ENCODE measurements at places on chromosomes 5 and 9.
A peak's percentile ranks its signal among the peaks of the same experiment; 100 is the strongest.

- peak overlapping the region; percentile 76 for H3K27ac ChIP-seq
- H3K4me3 ChIP-seq: no peak overlapping the region
- no peaks in the 10 kb centered on the region for H3K36me3 ChIP-seq
- H3K4me1 ChIP-seq: peaks cover 11% of the 10 kb centered on the region
- DNase-seq: no peak
- H3K27me3 ChIP-seq: no peaks in the 10 kb centered on the region
Measured at GRCh38 chr5:150789943-150790611, 11.5 kb downstream of the SMIM3 start.

GRCh38 chr5:165874851-165875250, 2369.4 kb downstream of the MAT2B start:
- no peaks in the 10 kb centered on the region for H3K27me3 ChIP-seq
- no peak for DNase-seq
- H3K27ac ChIP-seq: no peak overlapping the region
- H3K4me1 ChIP-seq: no peaks in the 10 kb centered on the region
- no peaks in the 10 kb centered on the region for H3K36me3 ChIP-seq
- H3K4me3 ChIP-seq: no peak overlapping the region

- DNase-seq: no peak
- no peak overlapping the region for H3K4me3 ChIP-seq
- H3K27ac ChIP-seq: no peak overlapping the region
- no peaks in the 10 kb centered on the region for H3K27me3 ChIP-seq
- H3K36me3 ChIP-seq: no peaks in the 10 kb centered on the region
- H3K4me1 ChIP-seq: no peaks in the 10 kb centered on the region
Measured at GRCh38 chr9:128022886-128023285, 42.1 kb upstream of the EEIG1 start.

GRCh38 chr5:38446029-38446522, 110.4 kb downstream of the LIFR start:
- H3K4me3 ChIP-seq: peak overlapping the region; percentile 84
- H3K27ac ChIP-seq: peak overlapping the region; percentile 59
- H3K4me1 ChIP-seq: no peaks in the 10 kb centered on the region
- H3K27me3 ChIP-seq: no peaks in the 10 kb centered on the region
- no peak for DNase-seq

- H3K36me3 ChIP-seq: no peaks in the 10 kb centered on the region
- peak; percentile 78 for DNase-seq
- H3K4me1 ChIP-seq: no peaks in the 10 kb centered on the region
Measured at GRCh38 chr9:132235894-132236661, 74.2 kb downstream of the NTNG2 start.

GRCh38 chr5:107500347-107500746, 170.4 kb downstream of the EFNA5 start:
- H3K27ac ChIP-seq: no peak overlapping the region
- H3K4me3 ChIP-seq: no peak overlapping the region
- no peaks in the 10 kb centered on the region for H3K36me3 ChIP-seq
- no peak for DNase-seq

DNA sequence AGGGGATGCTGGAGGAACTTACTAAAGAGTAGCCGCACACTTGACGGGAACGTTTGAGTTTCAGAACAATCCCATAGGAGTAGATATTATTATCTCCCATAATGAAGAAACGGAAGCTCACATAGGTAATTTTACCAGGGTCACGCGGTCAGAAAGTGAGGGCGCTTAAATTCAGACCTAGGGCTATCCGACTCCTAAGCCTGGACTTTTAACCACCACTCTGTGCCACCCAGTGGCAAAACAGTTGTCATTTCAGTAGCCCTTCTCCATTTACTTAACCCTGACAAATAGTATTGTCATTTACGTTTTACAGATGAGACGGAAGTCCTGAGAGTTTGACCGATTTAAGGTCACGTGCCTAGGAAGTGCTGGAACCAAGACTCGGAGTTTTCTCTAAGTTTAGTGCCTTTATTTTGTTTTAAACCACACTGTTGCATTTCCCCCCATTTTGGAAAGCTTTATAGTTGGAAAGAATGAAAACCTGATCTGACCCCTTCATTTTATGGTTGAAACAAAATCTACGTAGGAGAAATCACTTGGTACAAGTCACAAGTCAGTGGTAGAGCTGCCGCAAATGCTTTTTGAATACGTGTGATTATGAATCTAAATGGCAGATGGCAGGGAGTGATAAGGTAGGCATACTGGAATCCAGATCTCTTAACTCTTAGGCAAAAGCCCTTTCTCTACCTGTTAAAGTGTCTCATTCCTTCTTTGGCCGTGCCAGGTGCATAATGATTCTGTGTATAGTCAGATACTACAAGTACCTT, 650 bp downstream of the MRRF start:
- H3K4me3 ChIP-seq: peak overlapping the region; percentile 80
- H3K27me3 ChIP-seq: no peaks in the 10 kb centered on the region
- DNase-seq: no peak
- H3K27ac ChIP-seq: peak overlapping the region; percentile 98

GRCh38 chr9:92986176-92987119, 39.1 kb downstream of the FGD3 start:
- DNase-seq: peak; percentile 16
- no peaks in the 10 kb centered on the region for H3K27me3 ChIP-seq
- no peaks in the 10 kb centered on the region for H3K36me3 ChIP-seq
- no peaks in the 10 kb centered on the region for H3K4me1 ChIP-seq
- no peak overlapping the region for H3K27ac ChIP-seq

Data from breast epithelium (tissue), 4 donors.